ENCODE measurements at places on chromosomes 1 and 21. TPM values are rescaled to one million over a fixed set of nuclear protein-coding genes. Genes with fewer than 3 reads are reported as not detected.

CLEC20A gene
- not detected for total RNA-seq

RPE65 gene
- under 0.01 TPM for total RNA-seq

LCE1E gene
- total RNA-seq = not detected

CRNN gene
- not detected for total RNA-seq

APCS gene
- not detected for total RNA-seq

DCST1 gene
- total RNA-seq = not detected

TEX38 gene
- not detected for total RNA-seq

HLX gene
- total RNA-seq = 4.3 TPM

TAS1R2 gene
- not detected for total RNA-seq
